Stimulated activated CD8-positive, alpha-beta memory T cell treated with anti-CD3 and anti-CD28 coated beads, Interleukin-7, amount 100 ng/mL, for 48 hours (primary cell): ENCODE measurements at places on chromosomes 12 and 14.

- DNase-seq, result no peak
Observed at GRCh38 chr14:105384041-105384557, 14.2 kb upstream of the TEX22 start.

- DNase-seq, result no peak
Observed at GRCh38 chr14:51609955-51610283, 41.8 kb upstream of the FRMD6 start.

DNA sequence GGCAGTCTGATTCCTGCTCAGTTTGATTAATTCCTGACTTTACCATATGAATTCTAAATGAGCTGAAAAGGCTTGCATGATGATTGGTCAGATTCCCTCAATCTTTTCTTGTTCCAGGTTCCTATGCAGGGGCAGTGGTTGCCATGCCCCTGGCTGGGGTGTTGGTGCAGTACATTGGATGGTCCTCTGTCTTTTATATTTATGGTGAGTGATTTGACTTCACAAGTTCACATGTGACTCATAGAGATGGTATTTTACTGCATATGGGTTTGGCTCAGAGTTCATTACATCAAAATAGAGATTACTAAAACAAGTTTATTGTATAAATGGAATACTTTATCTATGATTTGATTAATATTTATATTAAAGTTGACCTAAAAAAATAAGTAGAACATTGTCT is 44.8 kb downstream of the SLC17A8 start:
- no peak for DNase-seq

DNA sequence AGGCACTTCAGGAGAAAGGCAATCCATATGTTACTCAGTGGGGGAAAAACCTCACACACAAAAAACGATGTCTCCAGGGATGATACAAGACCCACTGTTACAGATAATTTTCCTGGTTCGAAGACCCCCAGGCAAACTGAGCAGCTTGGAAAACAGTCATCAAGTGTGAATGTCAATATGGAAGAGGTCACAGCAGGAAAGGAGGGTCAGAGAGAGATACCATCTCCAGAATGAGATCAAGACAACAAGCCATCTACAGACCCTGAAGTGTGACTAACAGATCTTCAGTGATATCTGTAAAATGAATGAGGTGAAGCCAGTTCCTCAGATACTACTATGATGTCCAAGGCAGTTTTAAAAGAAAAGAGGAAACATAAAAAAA is 28.6 kb downstream of the GNS start:
- no peak for DNase-seq

GRCh38 chr12:42332301-42333285 is 6.6 kb downstream of the PPHLN1 start:
- DNase-seq, result no peak

DNA sequence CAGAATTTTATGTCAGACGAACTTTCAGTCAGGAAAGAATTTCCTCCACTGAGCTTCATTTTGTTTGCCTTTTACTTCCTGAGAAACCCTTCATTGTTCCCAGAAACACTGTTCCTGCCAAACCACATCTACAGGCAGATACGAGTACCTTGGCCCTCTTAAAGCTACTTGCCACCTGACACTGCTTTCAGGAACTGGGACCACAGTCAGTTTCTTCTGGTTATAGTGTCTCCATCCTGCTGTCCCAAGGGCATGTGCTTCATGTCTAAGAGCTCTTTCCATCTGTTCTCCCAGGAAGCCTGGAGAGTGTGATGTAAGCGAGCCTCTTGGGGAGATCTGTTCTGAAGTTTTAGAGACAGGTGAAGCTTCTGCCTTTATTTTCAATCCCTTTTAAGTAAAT is 161.7 kb upstream of the PLEKHA5 start:
- no peak for DNase-seq

DNA sequence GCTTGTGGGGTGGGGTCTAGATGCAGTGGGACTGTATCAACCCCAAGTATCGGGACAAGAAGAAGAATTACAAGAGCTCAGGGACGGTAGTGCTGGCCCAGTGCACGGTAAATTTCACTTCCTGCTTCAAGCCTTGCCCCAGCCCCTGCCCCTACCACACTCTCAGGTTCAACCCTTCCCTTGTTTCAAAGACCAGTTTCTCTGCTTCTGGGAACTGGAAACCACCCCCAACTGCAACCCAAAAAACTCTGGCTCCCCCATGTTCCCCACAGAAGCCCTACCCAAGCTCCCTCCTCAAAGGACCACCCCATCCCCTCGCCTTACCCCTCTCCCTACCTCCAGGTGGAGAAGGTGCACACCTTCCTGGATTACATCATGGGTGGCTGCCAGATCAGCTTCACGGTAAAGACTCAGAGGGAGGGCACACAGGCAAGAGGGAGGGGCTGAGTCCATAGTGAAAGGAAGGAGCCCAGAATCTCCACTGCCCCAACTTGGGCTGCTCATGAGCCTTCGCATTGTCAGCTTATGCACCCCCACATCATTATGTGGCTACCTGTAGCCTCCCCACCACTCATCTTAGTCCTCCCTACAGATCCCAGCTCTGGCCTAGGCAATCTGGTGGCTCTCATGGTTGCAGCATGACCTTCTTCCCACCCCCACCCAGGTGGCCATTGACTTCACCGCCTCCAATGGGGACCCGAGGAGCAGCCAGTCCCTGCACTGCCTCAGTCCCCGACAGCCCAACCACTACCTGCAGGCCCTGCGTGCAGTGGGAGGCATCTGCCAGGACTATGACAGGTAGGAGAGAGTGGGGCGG is 4.3 kb downstream of the CPNE6 start:
- no peak for DNase-seq

- DNase-seq, result no peak
Observed at GRCh38 chr12:102903337-102904007, 13.6 kb downstream of the PAH start.

DNA sequence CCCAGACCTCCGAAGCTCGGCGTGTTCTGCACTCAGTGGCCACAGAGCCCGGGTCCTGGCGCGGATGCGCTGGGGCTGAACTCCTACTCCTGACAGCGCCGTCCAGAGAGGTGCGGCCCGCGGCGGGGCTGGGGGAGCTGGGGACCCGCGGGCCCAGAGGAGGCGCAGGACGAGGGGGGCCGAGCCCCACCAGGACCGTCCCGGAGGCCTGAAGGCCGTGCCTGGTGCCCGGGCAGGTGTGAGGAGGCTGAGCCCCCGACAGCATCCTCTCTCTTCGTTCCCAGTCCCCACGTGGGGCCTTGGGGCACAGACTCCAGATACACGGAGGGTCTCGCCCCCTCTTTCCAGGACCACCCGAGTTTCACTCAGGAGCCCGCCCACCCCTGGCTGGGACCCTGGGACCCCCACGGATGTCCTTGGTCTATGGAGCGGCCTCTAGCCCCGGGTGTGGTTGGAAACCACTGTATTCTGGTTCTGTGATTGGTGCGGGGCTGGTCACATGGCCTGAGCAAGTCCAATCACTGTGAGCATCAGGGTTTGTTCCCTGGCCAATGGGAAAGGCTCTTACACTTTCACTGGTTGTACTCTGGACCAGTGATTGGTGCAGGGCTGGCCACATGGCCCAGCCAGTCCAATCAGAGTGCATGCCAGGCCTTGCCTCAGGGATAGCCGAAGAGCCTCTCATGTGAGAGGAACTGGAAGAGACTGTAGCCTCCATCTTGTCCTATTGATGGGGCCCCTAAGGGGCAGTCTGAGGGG is 217.6 kb upstream of the SFSWAP start:
- DNase-seq, result no peak

DNA sequence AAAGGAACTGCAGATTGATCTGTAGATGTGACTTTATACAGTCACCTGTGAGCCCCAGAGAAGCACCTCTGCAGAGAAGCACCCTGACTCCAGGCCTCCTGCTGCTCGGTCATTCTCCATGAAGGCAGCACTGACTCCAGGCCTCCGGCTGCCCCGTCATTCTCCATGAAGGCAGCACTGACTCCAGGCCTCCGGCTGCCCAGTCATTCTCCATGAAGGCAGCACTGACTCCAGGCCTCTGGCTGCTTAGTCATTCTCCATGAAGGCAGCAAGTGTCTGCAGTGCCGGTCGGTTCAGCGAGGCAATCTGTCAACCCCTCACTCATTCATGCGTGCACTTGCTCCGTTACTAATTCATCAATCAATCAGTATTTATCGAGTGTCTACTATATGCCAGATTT is 160.3 kb downstream of the PIWIL1 start:
- no peak for DNase-seq

- no peak for DNase-seq
Observed at GRCh38 chr12:117832459-117833457, 136.0 kb downstream of the KSR2 start.

DNA sequence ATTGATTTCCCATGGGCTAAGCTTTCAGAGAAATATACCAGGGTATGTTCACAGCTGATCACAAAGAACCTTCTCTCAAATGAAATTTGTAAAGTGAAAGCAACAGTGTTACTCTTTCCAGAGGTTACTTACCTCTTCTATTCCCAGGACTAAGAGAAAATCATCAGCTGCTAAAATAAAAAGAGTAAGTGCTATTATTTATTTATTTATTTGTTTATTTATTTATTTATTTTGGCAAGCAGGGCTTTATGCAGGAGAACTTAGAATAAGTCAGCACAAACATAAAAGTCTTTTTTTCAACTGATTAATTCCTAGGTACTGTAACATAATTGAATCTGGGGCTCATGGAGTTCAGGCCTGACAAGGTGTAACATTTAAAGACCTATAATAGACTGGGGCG is 93.9 kb upstream of the SYT10 start:
- no peak for DNase-seq

DNA sequence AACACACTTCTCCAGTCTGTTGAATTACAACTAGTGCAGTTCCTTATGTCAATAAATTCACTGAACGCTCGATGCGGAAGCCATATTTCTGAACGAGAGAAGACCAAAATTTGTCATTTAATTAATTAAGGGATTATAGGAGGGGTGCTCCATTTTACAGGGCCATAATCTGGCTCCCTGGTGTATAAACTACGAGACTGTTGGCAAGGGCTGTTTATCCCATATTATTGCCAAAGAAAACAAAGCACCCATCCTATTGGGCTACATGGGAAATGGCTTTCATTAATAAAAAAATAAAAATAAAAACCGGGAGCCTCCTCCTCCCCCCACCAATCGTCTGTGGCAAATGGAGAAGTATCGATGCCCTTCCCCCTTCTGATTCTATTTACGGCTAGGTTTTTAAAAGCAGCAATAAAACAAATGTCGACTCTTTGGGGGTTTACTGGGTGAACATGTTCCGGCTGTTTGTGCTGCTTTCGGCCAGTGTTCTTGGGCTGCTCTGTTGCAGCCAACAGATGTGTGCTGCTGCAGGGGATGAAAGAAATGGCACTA is 24.8 kb downstream of the ATF7 start:
- no peak for DNase-seq

GRCh38 chr12:122754790-122755189 is 2.2 kb downstream of the DENR start:
- DNase-seq, result no peak

DNA sequence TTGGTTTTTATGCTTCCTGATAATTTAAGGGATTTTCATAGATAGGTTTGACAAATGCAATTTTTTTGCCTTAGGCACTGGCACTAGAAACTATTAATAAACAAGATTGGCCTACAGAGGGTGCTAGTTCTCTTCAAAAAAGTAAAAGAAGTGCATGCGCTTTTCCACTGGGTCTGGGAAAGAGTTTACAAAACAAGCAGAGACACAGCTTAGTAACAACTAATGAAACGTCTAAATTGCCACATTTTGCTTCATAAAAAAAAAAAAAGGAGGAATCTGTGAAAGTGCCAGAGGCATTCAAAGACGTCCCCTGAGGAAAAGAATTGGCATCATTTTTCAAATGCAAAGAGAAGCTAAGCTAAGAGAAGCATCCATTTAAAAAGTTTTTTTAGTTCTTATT is 58.3 kb upstream of the EEA1 start:
- DNase-seq, result no peak

DNA sequence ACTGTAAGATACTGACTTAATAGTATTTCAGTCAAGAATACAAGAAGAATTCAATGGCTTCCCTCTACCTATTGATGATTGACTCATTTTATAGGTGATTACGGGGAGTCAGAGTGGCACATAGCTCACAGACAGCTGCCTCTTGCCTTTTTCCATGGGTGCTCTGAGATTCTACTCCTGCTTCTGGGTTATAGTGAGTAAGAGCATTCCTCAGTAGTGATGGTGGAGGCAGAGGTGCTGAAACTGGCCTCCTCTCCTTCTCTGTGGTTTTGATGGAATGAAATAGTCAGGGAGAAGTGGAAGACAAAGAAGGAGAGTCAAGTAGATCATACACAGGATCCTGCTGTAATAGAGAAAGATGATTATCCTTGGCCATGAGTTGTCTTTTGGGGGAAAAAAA is 438.2 kb upstream of the FAR2 start:
- no peak for DNase-seq

DNA sequence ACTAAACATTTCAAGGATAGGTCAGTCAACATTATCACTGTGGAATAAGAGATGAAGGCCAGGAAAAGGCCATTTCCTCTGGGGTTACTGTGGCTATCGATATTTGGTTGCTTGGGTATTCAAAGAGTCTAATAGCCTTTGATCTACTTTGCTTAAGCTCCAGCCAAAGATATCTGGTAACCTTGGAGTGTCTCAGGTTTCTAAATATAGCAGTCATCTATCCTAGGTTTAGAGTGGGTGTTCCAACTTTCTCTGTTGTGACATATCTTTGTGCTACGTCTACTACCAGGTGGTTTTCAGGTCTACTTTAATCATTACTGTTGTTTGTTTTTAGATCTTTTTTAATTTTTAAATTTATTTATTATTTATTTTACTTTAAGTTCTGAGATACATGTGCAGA is 42.4 kb downstream of the RDH12 start:
- no peak for DNase-seq

GRCh38 chr12:115871714-115872113 is 405.8 kb downstream of the MED13L start:
- no peak for DNase-seq

GRCh38 chr14:101233021-101233366 is 328.3 kb upstream of the DIO3 start:
- DNase-seq, result no peak

DNA sequence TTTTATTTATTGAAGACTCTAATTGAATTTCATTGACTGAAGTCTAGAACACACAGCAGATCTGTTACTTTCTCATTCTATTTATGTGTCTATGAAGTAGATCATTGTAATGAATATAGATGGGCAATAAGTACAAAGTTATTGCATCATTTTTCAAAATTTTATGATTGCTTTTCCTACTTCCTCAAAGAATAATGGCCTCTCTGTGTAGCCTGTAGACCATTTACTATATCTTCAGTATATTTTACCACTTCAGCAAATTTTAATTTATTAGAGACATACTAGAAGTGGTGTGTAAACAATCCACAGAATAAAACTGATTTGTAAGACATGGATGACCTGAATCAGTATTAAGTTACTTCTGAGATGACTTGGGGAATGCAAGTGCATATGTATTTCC is 291.7 kb upstream of the FAR2 start:
- no peak for DNase-seq

- DNase-seq, result no peak
Observed at GRCh38 chr12:111444314-111444924, 38.7 kb downstream of the SH2B3 start.

- no peak for DNase-seq
Observed at GRCh38 chr12:19847294-19848059, 408.2 kb downstream of the AEBP2 start.
